ENCODE measurements at places on chromosomes 5 and 9. TPM values are rescaled to one million over a fixed set of nuclear protein-coding genes. Genes with fewer than 3 reads are reported as not detected.

DNA sequence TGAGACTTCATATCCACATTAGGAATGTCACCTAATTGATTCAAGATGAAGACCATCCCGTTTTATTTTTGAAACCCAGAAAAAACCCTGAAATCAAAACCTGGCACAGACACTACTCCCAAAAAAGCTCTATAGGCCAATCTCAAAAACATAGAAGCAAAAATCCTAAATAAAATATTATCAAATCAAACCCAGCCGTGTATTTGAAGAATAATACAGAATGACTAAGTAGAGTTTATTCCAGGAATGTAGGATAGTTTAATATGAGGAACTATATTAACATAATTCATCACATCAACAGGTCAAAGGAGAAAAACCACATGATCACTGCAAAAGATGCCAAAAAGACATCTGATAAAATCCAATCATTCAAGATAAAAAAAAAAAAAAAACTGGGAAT, 167.1 kb downstream of the ACTL7B start:
- H3K36me3 ChIP-seq, result no peaks in the 10 kb centered on the region
- no peak overlapping the region for H3K4me3 ChIP-seq
- DNase-seq, result no peak

DNA sequence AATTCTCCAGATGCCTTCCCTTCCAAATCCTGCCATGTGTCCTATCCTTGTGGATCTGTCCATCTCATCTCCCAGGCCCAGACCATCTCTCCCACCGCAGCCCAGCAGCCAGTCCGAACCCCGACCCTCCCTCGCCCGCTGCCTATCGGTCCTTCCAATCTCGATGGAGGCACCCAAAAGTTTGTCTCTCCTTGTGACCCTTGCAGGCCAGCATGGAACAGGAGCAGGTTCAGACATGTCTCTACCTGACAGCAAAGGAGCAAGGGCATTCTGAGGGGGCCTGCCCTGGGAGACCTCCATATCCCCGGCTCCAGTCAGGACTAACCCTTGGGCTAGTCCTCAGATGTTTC, 51.0 kb downstream of the SEMA4D start:
- H3K27ac ChIP-seq, result no peak overlapping the region
- H3K4me1 ChIP-seq, result peaks cover 9% of the 10 kb centered on the region
- no peaks in the 10 kb centered on the region for H3K36me3 ChIP-seq
- DNase-seq, result no peak

DNA sequence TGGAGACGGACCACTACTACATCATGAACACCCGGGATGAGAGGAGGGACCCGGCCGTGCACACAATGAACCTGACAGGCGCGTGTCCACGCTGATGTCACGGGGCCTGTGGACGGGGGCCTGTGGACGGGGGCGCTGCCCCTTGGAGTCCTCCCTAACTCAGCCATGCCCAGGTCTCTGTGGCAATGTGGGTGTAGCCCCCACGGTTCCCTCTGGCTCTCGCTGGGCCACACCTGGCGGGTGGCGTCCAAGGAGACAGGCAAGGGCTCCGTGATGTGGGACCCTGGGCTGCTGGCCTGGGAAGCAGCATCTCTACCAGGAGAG, 22.1 kb downstream of the PAEP start:
- H3K36me3 ChIP-seq, result no peaks in the 10 kb centered on the region
- no peak overlapping the region for H3K27ac ChIP-seq

The GGTA1 gene
- total RNA-seq, result 6.4 TPM

The BSPRY gene
- total RNA-seq, result 37.3 TPM

GRCh38 chr5:77991084-77991483, 214.9 kb upstream of the TBCA start:
- no peak for DNase-seq
- H3K27me3 ChIP-seq, result no peaks in the 10 kb centered on the region
- no peaks in the 10 kb centered on the region for H3K4me1 ChIP-seq
- H3K27ac ChIP-seq, result no peak overlapping the region

The ARSI gene
- 3.3 TPM for total RNA-seq

DNA sequence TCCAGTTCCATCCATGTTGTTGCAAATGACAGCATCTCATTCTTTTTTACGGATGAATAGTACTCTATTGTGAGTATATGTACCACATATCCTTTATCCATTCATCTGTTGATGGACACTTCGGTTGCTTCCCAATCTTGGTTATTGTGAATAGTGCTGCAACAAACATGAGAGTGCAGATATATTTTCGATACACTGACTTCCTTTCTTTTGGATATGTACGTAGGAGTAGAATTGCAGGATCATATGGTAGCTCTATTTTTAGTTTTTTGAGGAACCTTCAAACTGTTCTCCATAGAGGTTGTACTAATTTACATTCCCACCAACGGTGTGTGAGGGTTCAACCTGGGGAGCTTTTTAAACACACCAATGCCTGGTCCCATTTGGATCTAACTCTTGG, 22.3 kb downstream of the GALNT12 start:
- no peaks in the 10 kb centered on the region for H3K36me3 ChIP-seq
- H3K27ac ChIP-seq, result no peak overlapping the region
- no peaks in the 10 kb centered on the region for H3K4me1 ChIP-seq
- no peak overlapping the region for H3K4me3 ChIP-seq

The GCNT4 gene
- total RNA-seq, result 3.6 TPM

The PGM5 gene
- 10.6 TPM for total RNA-seq

GRCh38 chr9:75876999-75877640, 13.4 kb upstream of the PCSK5 start:
- H3K4me1 ChIP-seq, result no peaks in the 10 kb centered on the region
- no peaks in the 10 kb centered on the region for H3K36me3 ChIP-seq
- DNase-seq, result no peak
- no peaks in the 10 kb centered on the region for H3K27me3 ChIP-seq

- H3K36me3 ChIP-seq, result no peaks in the 10 kb centered on the region
- H3K27ac ChIP-seq, result no peak overlapping the region
- DNase-seq, result no peak
- peaks cover 4% of the 10 kb centered on the region for H3K4me1 ChIP-seq
- no peak overlapping the region for H3K4me3 ChIP-seq
- H3K27me3 ChIP-seq, result no peaks in the 10 kb centered on the region
These were observed 26.9 kb downstream of the CSNK1G3 start for GRCh38 chr5:123538670-123539459.

- peaks cover 6% of the 10 kb centered on the region for H3K4me1 ChIP-seq
These were observed 77.6 kb downstream of the KIF4B start for GRCh38 chr5:155091063-155091648.

DNA sequence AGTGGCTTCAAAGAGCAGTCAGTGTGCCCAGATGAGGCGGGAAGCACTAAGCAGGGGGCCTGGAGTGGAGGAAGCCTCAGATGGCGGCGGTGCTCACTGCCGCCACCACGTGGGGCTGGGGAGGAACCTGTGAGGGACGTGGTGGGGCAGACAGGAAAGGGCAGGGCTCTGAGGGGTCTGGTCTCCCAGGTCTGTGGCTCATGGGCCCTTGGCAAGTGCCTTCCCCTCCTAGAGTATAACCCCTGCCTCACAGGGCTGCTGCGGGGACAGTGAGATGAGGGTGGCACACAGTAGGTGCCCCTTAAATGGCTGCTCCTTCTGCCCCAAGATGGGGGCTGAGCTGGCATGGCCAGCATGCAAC, 26.6 kb downstream of the NR5A1 start:
- H3K4me3 ChIP-seq, result no peak overlapping the region
- H3K27me3 ChIP-seq, result peaks cover 91% of the 10 kb centered on the region
- no peak for DNase-seq
- H3K4me1 ChIP-seq, result peaks cover 10% of the 10 kb centered on the region
- H3K36me3 ChIP-seq, result no peaks in the 10 kb centered on the region

The C1QTNF3 gene
- 5.9 TPM for total RNA-seq

DNA sequence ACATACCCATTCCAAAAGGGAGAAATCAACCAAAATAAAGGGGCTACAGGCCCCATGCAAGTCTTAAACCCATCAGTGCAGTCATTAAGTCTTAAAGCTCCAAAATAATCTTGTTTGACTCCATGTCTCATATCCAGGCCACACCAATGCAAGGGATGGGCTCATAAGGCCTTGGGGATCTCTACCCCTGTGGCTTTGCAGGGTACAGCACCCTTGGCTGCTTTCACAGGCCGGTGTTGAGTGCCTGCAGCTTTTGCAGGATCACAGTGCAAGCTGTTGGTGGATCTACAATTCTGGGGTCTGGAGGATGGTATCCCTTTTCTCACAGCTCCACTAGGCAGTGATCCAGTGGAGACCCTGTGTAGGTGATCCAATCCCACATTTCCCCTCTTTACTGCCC, 5.0 kb upstream of the SPINK14 start:
- H3K4me1 ChIP-seq, result no peaks in the 10 kb centered on the region
- no peak overlapping the region for H3K27ac ChIP-seq
- no peaks in the 10 kb centered on the region for H3K36me3 ChIP-seq
- H3K4me3 ChIP-seq, result no peak overlapping the region
- DNase-seq, result no peak
- H3K27me3 ChIP-seq, result no peaks in the 10 kb centered on the region

- no peaks in the 10 kb centered on the region for H3K36me3 ChIP-seq
- DNase-seq, result no peak
- H3K4me3 ChIP-seq, result no peak overlapping the region
- no peaks in the 10 kb centered on the region for H3K4me1 ChIP-seq
These were observed 136.2 kb downstream of the TARS1 start for GRCh38 chr5:33576726-33577590.

DNA sequence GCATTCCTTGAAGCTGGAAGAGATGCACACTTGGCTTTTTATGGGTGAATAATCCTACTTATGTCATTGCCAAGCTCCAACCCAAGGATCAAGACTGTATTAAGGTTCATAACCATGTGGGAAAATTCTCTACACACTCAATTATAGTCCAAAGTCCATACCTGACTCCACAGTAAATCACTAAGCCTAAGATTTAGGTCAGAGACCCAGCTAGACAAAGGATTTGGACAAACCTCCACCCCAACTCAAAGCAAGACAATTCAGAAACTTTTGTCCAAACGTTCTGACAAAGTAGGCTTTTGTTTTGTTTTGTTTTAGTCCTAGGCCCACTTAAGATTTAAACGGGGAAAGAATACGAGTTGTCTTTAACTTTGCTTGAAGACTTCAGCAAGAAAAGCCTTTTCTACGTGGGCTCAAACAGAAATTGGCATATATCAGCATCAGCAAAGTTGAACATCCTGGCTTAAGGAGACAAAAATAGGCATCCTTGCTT, 1.7 kb downstream of the MEGF9 start:
- H3K27ac ChIP-seq, result peak overlapping the region; percentile 91
- peaks cover 67% of the 10 kb centered on the region for H3K4me1 ChIP-seq
- peak overlapping the region; percentile 84 for H3K4me3 ChIP-seq
- DNase-seq, result no peak

The BAAT gene
- total RNA-seq, result not detected

The AKNA gene
- total RNA-seq, result 10.5 TPM

- no peaks in the 10 kb centered on the region for H3K4me1 ChIP-seq
- H3K27me3 ChIP-seq, result no peaks in the 10 kb centered on the region
- no peak overlapping the region for H3K4me3 ChIP-seq
- H3K36me3 ChIP-seq, result no peaks in the 10 kb centered on the region
- H3K27ac ChIP-seq, result no peak overlapping the region
These were observed 4.8 kb upstream of the CHSY3 start for GRCh38 chr5:129899454-129899853.

- H3K36me3 ChIP-seq, result no peaks in the 10 kb centered on the region
- H3K4me3 ChIP-seq, result no peak overlapping the region
- no peaks in the 10 kb centered on the region for H3K27me3 ChIP-seq
These were observed 9.4 kb downstream of the SCGB3A2 start for GRCh38 chr5:147887930-147888329.

The ZDHHC11 gene
- total RNA-seq, result 81.5 TPM

GRCh38 chr5:169778622-169779596, 141.8 kb downstream of the DOCK2 start:
- no peaks in the 10 kb centered on the region for H3K36me3 ChIP-seq
- no peaks in the 10 kb centered on the region for H3K4me1 ChIP-seq
- no peak overlapping the region for H3K27ac ChIP-seq
- H3K4me3 ChIP-seq, result no peak overlapping the region
- H3K27me3 ChIP-seq, result no peaks in the 10 kb centered on the region
- no peak for DNase-seq

The OMD gene
- 2.8 TPM for total RNA-seq

GRCh38 chr5:39447968-39448367, 23.2 kb upstream of the DAB2 start:
- H3K36me3 ChIP-seq, result no peaks in the 10 kb centered on the region
- no peak overlapping the region for H3K27ac ChIP-seq
- no peaks in the 10 kb centered on the region for H3K27me3 ChIP-seq

DNA sequence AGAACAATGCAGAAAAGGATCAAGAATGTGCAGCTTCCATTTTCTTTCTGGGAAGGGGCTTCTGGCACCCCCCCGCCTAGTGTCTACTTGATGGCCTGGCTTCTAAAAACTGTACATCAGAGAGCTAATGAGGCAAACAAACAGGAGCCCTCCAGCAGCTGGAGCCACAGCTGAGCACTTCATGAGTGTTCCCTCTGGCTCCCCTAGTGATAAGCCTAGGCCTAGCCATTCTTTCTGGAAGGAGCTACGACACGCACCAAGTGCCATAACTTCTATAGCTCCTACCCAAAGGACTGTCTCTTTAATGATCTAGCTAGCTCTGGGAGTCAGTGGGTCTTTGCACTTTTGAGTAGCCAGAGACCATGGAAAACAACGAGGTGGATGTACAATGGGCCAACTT, 66.1 kb downstream of the DNAH5 start:
- no peak overlapping the region for H3K4me3 ChIP-seq
- H3K27me3 ChIP-seq, result no peaks in the 10 kb centered on the region
- no peak for DNase-seq
- no peaks in the 10 kb centered on the region for H3K4me1 ChIP-seq
- no peak overlapping the region for H3K27ac ChIP-seq
- no peaks in the 10 kb centered on the region for H3K36me3 ChIP-seq

The RGS7BP gene
- total RNA-seq, result 0.55 TPM

- H3K4me1 ChIP-seq, result no peaks in the 10 kb centered on the region
- H3K36me3 ChIP-seq, result no peaks in the 10 kb centered on the region
- no peak for DNase-seq
- no peak overlapping the region for H3K4me3 ChIP-seq
- no peaks in the 10 kb centered on the region for H3K27me3 ChIP-seq
- H3K27ac ChIP-seq, result no peak overlapping the region
These were observed 32.4 kb downstream of the MAST4 start for GRCh38 chr5:66628561-66628960.

DNA sequence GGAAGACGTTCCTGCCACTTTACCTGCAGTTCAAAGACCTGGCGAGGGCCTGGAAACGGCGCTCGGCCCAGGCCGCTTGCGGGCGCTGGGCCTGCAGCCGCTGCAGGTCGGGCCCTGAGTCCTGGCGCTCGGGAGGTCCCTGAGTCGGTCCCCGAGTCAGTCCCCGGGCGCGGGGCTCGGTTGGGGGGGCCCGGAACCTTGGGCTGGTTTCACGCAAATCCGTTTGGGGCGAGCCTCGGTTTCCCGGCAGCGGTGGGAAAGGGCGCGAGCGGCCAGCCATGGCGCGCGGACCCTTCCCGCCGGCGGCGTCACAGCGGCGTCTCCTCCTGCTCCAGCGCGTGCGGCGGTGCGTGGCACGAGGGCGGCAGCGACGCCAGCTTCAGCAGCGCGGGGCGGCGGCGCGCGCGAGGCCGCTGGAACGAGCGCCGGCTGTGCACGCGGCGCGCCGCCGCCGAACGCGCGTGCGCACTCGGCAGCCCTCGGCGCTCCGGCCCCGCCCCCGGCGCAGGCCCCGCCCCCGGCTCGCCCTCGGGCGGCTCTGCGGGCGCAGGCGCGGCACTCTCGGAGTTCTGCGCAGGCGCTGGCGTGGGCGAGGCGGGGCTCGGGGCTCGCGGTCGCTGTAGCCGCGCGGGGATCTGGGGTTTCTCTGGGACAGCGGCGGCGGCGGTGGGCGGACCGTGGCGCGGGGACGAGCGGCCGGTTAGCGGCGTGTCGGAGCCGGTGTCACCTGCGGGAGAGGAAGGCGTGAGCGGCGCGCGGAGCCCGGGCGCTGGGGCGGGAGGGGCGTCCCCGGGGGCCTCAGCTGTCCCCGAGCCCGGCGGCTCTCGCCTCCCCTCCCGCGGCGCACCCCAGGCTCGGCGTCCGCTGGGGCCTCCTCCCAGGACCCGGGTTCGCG, 29.9 kb downstream of the EXOC3 start:
- H3K4me3 ChIP-seq, result peak overlapping the region; percentile 78
- H3K4me1 ChIP-seq, result peaks cover 51% of the 10 kb centered on the region
- peak overlapping the region; percentile 80 for H3K27ac ChIP-seq
- H3K36me3 ChIP-seq, result peaks cover 8% of the 10 kb centered on the region
- peak; percentile 91 for DNase-seq

Data from suprapubic skin (tissue), 4 donors.